Aorta (tissue), 5 donors: ENCODE measurements at places on chromosomes 3 and 15.

- DNase-seq = no peak
Observed at GRCh38 chr15:57509126-57509525, 82.6 kb upstream of the MYZAP start.

- no peak for DNase-seq
Observed at GRCh38 chr3:40915346-40915865, 283.9 kb upstream of the CTNNB1 start.

- DNase-seq = no peak
Observed at GRCh38 chr15:31486506-31486905, 159.9 kb downstream of the KLF13 start.

- no peak for DNase-seq
Observed at GRCh38 chr3:122403489-122403888, 12.4 kb downstream of the WDR5B start.

- peak; percentile 60 for DNase-seq
Observed at GRCh38 chr3:52532838-52533622, 627 bp downstream of the NT5DC2 start.

GRCh38 chr3:178420033-178420432 lies 116.2 kb upstream of the KCNMB2 start:
- no peak for DNase-seq

GRCh38 chr3:101195951-101196713 lies 124.2 kb downstream of the IMPG2 start:
- DNase-seq = no peak

- DNase-seq = no peak
Observed at GRCh38 chr3:12854565-12854964, 13.2 kb upstream of the RPL32 start.

GRCh38 chr3:63060412-63060811 lies 185.2 kb upstream of the CADPS start:
- DNase-seq = no peak

DNA sequence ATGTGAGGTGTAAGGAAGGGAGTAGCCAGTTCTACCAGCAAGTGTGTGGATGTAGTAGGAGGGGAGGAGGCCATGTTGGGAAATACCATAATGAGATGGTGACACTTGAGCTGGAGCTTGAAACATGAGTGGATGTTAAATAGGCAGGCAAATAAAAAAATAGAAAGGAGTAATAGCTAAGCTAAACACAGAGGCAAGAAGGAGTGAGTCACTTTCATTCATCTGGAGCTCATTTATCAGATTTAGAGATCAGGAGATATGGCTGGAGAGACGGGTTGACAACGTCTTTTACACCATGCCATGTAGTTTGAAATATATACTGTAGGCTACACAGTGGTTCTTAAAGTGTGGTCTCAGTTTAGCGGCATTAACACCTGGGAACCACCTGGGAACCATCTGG lies 390.5 kb downstream of the DIPK2A start:
- DNase-seq = no peak

GRCh38 chr3:99640214-99640851 lies 1.9 kb downstream of the COL8A1 start:
- no peak for DNase-seq
